Keratinocyte (primary cell): ENCODE measurements at places on chromosomes 3 and 15. TPM values are rescaled to one million over a fixed set of nuclear protein-coding genes. Genes with fewer than 3 reads are reported as not detected.

DNA sequence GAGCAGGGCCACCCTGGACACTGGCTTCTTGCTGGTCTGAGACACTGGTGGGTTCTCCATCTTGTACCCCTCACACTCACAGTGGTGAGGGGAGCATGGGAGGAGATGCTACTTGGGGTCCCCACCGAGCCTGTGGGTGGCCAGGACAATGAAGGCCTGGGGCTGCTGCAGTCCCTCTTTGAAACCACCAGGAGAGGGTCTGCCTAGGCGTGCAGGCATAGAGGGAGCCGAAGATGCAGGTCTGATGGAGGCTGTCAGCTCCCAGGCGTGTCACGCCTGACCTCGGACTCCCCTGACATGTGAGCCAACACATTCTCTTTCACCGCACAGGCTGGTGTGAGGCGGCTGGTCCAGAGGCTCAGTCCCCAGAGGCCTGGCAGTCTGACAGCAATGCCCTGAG, 39.1 kb downstream of the NIPA2 start:
- no peak for DNase-seq

- DNase-seq = no peak
Measured at GRCh38 chr3:31533169-31534064, 692 bp downstream of the STT3B start.

GRCh38 chr3:44685128-44685800, 27.2 kb upstream of the ZNF502 start:
- no peak for DNase-seq

GRCh38 chr3:183540501-183541234, 14.8 kb downstream of the KLHL6 start:
- no peak for DNase-seq

DNA sequence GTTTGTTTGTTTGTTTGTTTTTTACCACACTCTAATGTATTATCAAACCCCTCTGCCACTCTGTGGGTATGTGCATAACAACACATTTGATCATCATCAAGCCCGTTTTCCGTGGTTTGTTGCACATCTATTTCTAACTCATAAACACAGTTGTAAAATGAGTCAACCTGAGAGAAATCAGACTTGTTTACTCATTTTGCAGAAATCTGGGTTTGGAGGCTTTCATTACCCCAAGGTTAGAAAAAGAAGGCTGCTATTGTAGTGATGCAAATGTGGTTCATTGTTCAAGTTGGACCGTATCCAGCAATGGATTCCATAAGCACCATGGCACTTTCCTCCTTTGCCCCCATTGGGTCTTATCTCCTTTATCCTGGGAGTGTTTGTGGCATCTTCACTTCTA, 353.2 kb upstream of the SOX2 start:
- DNase-seq = no peak

- DNase-seq = no peak
Measured at GRCh38 chr3:161230621-161231171, 9.6 kb downstream of the NMD3 start.

DNA sequence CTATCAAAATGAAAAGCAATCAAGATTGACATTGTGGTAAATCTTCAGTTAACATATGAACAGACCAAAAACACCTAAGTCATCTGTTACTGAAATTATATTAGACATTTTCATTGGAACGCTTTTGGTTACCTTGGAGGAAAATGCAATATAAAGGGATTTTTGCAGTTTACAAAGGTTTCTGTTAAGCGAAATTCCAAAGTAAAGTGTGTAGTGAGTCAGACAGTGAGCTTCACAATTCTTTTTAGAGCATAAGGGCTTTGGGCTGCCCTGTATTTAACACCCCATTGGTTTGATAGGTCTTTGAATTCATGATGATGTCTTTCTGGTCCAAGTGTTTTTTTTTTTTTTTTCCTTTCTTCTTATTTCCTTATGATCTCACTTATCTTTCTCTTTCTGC, 462.8 kb downstream of the EDEM1 start:
- DNase-seq = no peak

- DNase-seq = no peak
Measured at GRCh38 chr15:34650177-34650576, 66.7 kb upstream of the GOLGA8B start.

- DNase-seq = no peak
Measured at GRCh38 chr3:56917361-56918110, 115.8 kb upstream of the ARHGEF3 start.

DNA sequence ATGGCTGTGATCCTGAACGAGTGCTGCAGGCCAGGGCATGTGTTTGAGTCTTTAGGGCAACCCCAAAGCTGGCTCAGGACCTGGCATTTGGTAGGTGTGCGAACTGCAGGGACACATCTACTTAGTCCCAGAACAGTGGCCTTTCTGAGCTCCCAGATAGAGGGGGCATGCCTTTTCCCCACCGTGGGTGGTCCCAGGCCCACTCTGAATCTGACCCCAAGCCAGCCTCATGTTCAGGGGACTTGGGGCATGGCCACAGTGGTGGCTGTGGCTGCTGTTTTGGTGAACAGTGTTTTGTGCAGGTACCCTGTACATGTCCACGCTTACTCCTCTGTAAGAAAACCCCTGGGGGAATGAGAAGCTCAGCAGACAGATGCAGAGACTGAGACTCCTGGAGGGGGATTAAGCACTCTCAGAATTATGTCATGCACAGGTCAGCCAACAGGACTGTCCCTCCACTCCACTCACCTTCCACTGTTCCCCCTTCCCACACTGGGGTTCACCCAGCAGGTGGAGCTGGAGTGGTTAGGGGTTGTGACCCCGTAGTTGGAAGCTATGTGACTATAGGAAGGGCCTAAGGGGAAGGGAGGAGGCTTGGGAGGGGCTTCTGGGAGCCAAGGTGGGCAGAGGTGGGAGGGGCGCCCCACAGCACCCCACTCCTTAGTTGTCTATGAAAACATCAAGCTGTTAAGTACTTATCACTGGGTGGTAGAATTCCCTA, 16.4 kb downstream of the ESYT3 start:
- DNase-seq = no peak

DNA sequence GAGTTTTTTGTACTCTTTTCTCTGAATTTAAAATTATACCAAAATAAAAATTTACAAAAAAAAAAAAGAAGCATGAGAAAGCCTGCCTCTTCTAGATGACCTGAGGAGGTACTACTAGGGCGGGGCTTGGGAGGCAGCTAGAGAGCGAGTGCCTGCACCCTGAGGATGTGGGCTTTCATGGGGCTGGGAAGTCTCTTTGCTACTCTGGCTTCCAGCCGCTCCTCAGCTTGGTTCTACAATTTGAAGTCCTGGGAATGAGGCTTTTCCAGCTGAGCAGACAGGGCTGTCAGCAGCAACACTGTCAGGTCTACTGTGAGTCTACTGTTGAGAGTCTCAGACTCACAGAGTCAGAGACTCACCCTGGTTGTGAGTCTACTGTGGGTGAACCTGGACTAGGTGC, 8.2 kb upstream of the PSTPIP1 start:
- no peak for DNase-seq

GRCh38 chr3:121998611-121999473, 23.2 kb downstream of the ILDR1 start:
- DNase-seq = no peak

GRCh38 chr3:191331388-191331787, 1.1 kb upstream of the UTS2B start:
- DNase-seq = no peak

GRCh38 chr3:24305795-24306467, 188.7 kb downstream of the THRB start:
- no peak for DNase-seq

The C3orf80 gene
- not detected in 3 replicates for polyA plus RNA-seq

The SLC12A1 gene
- not detected in 3 replicates for polyA plus RNA-seq

The GOLGA8N gene
- 0.25 to 2.1 TPM (median 0.87 TPM) in 3 replicates for polyA plus RNA-seq

The GP9 gene
- polyA plus RNA-seq = not detected in 3 replicates

The CCDC80 gene
- 10.4 to 14.7 TPM (median 12.8 TPM) in 3 replicates for polyA plus RNA-seq

The ALDH1A2 gene
- polyA plus RNA-seq = 1.4 to 1.9 TPM (median 1.7 TPM) in 3 replicates

The PTPN23 gene
- polyA plus RNA-seq = 1.3 to 2.7 TPM (median 1.6 TPM) in 3 replicates

The SGO1 gene
- 0.44 to 3.4 TPM (median 2.6 TPM) in 3 replicates for polyA plus RNA-seq

The DUOXA1 gene
- polyA plus RNA-seq = 14.1 to 37.2 TPM (median 15.1 TPM) in 3 replicates

The IL16 gene
- 0.01 to 0.10 TPM in 2 of 3 replicates, not detected in the other for polyA plus RNA-seq
